ENCODE measurements at places on chromosomes 7 and 10.

DNA sequence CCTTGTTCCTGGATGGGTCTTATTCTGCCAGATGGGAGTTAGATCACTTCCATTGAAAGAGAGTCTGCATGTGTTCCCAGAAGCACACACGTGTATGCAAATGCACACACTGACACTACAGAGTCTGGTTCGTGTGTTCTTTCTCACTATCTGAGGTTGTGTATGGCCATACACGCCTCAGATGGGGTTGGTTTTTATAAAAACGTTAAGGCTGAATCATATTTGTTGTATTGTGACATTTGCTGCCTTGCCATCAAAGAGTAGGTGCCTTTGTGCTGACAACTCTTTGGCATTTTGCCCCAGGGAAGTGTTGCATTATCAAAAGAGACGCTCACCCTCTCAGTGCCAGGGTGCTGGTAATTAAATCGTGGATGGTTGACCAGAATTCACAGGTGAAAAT, 37.7 kb upstream of the HDAC9 start:
- DNase-seq = peak; percentile 72

GRCh38 chr7:89265631-89266030, 470.1 kb upstream of the TEX47 start:
- DNase-seq = no peak

DNA sequence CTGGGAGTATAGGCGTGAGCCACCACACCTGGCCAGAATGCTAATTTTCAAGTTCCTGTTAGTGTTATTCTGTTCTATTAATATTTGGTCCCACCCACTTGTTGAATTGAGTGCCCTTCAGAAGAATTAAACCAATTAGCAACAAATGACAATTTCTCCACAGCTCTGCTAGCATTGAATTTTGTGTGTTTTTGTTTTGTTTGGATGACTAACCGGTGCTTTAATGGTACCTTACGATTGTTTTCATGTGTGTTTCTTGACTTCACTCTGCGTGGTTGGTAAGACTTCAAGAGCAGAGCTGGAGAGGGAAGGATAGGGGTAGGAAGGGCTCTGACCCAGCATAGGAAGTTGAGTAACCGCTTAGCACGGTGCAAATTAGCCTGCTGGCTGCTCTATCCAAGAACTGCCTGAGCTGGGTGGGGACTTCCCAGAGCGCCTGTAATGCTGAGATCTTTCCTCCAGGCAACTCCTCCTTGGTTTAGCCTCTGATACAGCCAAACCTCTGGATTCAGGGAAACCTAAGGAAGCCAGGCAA, 4.6 kb downstream of the ARPC1B start:
- DNase-seq = peak; percentile 82

DNA sequence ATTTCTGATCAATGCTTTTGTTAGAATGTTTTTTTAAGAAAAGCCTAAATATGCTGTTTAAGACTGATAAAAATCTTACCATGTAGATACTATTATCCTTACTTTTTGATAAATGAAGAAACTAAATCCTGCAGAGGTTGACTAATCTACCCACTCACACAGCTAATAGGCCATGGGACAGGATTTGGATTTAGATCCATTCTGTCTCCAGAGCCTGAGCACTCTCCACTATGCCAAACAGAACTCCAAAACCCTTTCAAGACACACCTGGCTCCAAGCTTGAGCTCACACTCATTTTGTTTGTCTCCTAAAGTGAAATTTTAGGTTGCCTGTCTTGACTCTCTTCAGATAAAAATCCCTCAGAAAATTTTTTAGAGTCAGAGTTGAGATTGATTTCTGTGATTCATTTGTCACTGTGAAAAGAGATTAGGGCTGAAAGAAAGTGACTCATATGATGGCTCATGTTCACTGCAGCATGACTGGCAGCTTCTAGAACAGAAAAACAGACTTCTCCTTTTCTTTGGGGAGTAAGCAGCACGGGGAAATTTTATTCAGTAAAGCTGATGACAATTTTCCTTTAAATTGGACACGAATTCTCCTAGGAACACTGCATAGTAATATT, 132.3 kb upstream of the POT1 start:
- peak; percentile 83 for DNase-seq

- DNase-seq = no peak
These were observed 25.9 kb downstream of the PFKFB3 start for GRCh38 chr10:6228647-6229046.

GRCh38 chr7:1748839-1749173, 78.7 kb downstream of the ELFN1 start:
- no peak for DNase-seq

DNA sequence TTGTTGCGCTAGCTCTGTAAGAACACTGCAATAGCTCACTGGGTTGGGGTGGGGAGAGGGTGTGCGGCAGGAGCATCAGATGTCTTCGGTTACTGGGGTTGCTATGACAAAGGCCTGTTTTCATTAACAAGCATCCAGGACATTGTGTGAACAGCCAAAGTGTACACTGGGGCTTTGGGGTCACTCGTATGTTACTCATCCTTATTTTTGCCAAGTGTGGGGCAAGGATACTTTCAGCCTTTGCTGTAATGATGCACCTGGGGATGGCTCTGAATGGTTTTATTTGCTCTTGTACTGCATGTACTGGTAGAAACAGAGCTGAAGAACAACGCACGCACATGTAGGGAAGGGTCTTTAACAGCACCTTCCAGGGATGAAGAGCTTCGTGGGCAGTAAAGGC, 73.0 kb upstream of the AFAP1L2 start:
- no peak for DNase-seq

DNA sequence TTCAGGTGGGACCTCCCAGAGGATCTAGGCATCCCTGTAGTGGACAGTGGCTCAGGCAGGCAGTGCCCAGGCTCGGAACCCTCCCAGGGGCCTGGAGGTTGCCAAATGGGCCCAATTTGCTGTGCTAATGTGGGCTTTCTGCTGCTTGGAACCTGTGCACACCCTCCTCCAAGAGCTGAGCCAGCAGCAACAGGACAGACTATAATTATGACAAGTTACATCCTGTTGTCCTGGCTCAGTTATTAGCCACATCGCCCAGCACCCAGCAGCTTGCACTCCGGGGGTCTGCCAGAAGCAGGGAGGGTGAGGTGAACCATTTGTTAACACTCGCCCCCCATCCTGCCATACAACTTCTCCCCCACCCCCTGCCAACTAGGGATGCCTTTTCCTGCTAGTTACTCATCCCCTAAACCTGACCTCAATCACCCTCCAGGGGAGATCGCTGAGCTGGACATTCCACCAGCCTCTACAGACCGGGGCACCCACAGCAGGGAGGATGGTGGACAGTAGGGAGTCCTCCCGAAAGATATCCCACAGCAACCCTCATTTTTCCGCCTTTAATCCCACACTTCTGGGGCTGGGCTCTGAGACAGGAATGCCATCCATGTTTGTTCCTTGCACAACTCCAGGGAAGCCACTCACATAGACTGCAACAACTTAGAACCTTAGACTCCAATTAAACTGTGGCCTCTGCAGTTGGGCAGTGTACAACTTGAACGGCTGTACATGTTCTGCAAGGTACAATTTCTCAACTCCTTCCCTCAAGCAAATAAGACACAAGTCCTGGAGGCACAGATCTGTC, 7.9 kb upstream of the MYL10 start:
- DNase-seq = peak; percentile 21

DNA sequence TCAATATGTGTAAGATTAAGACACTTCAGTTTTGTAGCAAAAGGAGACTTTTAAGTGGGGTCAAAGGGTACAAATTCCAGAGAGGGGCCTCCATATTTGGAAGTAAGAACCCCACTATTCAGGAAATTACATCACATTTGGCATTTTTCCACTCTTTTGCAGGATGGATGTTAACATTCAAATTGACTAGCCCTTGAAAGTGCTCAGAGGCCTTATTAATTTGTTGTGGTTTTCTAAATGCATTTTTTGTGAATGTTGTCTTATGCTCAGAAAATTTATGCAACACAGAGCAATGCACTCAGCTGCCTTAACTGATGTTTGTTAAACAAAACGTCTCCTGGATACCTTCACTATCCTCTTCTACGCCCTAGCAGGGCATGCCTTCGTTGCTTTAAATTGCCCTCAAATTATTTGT, 50.9 kb upstream of the PDLIM1 start:
- no peak for DNase-seq

Data from kidney tubule cell (primary cell).